ENCODE measurements at places on chromosomes 16 and 17.
A peak's percentile ranks its signal among the peaks of the same experiment; 100 is the strongest.

- DNase-seq = peak; percentile 52
These were observed 27.8 kb upstream of the ITGA3 start for GRCh38 chr17:50027881-50028735.

DNA sequence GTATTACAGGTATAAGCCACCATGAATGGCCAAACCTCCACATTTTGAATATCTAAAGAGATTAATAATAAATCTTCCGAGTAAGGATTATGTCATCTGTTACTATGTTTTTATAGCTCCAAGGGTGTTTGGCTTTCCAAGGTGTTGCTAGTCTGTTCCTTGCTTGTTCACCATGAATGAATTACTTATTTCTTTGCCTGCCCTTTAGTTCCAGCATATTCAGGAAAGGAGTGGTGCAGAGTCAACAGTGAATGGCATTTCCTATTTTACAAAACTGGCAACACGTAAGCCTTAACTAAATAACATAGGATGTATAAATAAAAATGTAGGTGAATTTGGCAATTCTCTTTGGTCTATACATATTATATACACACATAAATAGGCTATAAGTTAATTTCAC lies 70.3 kb downstream of the MYO1D start:
- DNase-seq = no peak

GRCh38 chr17:57954397-57955182 lies 622 bp downstream of the CUEDC1 start:
- DNase-seq = peak; percentile 63

- no peak for DNase-seq
These were observed 155.1 kb upstream of the CCL2 start for GRCh38 chr17:34099859-34100515.

- DNase-seq = peak; percentile 58
These were observed 12.9 kb downstream of the BBS2 start for GRCh38 chr16:56506941-56507340.

DNA sequence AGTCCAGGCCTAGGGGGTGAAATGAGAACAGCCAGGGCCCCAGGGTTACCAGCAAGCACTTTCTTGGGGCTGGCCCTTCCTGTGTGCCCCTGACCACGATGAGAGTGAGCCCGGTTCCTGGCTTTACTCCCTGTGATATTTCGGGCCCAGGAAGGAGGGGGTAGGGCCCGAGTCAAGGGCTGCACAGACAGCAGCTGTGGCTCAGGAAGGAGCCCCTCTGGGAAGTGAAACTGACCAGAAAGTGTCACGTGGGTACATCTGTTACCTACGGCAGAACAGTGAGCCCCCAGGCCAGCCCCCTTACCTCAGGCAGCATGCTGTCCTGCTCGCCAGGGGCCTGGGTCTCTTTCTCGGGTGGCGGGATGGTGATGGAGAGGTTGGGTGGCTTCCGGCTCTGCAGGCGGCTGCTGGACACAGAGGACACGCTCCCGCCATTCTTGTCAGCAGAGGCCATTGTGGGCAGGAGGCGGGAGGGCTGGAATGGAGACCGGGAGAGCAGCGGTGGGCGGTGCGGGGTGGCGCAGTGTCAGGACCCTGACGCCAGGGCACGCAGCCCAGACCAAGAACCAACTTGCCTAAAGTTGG lies 13.8 kb downstream of the AANAT start:
- DNase-seq = no peak

GRCh38 chr16:3807425-3808123 lies 72.9 kb downstream of the CREBBP start:
- DNase-seq = no peak

Data from HFFc6 (cell line).